Activated CD4-positive, alpha-beta T cell treated with anti-CD3 and anti-CD28 coated beads, Interleukin-2, Interleukin-4, amounts not matched to agents 100 ng/mL and 50 ng/mL, durations not matched to agents 16 hours and 8 hours (primary cell): ENCODE measurements at places on chromosomes 11 and 22.

- peak; percentile 91 for DNase-seq
Observed at GRCh38 chr11:118928101-118928869, 2.6 kb upstream of the BCL9L start.

GRCh38 chr11:134527382-134528243 lies 115.6 kb upstream of the B3GAT1 start:
- DNase-seq, result no peak

DNA sequence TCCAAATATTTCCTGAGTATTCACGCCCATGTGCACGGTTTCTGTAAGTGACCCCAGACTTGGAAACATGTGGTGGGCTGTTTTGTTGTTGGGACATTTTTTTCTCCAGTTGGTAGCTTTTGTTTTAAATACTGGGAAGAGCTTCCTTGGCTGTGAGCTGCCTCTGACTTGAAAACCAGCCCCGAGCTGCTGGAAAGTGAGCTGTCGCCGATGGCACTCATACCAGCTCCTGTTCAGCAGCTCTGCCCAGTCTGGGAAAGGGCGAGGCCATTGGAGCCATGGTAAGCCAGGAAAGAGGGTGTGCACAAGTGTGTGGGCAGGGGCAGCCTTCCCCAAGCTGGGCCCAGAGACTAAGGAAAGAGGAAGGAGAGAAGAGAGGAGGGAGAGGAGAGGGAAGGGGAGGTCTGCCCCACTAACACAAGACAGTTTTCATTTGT lies 3.2 kb upstream of the FLI1 start:
- no peak for DNase-seq

DNA sequence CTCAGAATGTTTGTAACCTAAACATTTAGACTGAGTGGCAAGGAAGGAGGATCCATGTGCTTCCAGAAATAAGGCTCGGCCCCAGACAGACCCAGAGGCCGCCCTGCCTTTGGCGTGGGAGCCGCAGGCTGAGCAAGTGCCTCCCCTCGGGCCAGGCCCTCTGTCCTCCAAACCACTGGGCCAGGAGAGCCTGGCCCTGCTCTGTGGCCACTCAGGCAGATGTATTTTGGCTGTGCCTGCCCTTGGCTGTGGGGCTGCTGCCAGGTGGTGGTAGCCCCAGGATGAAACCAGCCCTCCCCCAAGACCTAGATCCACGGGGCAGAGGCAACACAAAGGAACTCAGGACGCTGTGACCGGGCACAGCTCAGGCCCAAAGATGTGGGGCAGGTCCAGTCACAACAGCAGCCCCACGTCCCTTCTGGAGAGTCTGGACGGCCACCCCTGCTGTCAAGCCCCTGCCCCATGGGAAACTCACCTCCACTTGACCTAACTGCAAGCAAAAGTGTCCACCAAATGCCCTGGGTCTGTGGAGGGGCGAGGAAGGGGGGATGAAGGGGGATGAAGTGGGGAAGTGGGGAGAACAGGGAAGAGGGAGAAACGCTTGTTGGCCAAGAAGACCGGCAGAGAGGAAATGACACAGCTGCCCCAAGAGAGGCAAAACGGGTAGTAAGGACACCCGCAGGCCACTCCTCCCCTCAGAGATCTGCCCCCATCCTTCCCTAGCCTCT lies 24.0 kb downstream of the PISD start:
- DNase-seq, result no peak

DNA sequence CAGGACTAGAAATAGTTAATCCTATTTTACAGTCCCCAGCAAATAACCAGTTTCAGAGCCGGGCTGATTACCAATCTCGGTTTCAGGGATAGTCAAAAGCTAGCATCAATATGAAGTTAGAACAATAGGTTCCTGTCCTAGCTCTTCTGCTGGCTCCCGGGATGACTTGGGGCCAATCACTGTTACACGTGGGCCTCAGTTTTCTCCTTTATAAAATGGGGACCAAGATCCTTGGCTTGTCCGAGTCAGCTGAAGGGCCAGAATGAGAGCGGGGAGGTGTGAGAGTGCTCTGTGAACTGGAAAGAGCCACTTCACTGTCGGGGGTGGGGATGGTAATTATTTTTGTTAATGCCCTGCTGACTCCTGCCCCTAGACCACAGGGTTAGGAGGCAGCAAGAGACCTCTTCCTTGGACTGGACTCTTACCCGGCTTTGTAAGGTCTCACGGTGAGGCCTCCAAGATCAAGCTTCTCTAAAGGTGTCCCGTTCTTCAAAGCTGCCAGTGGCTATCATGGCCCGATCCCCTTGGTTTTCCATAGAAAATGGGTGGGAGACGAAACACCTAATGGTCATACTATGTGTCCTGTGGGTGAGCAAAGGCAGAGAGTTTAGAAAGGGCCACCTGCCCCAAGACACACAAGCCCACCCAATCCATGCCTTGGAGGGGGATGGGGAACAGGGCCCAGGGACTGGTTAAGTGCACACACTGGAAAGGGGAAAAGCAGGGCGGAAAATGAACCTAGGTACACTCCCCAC lies 1.4 kb downstream of the UCP2 start:
- DNase-seq, result no peak

DNA sequence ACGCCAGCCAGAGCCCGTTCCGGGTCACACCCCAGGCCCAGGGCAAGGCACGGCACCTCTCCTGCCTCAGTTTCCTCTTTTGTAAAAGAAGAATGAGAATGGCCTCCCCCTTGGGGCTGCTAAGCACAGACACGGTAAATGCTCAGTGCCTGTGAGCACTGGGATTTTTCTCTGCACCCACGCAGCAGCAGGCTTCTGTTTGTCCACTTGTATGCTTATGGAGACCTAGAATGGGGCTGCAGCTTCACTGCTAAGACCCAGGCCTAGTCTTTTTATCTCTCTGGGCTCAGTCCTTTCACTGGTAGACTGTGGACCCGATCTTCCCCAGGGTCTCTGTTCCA lies 1327.9 kb downstream of the TBC1D22A start:
- DNase-seq, result no peak

- DNase-seq, result no peak
Observed at GRCh38 chr22:43895986-43896645, 4.3 kb upstream of the PNPLA5 start.
